Fibroblast of villous mesenchyme (primary cell): ENCODE measurements at places on chromosomes 13 and 19.

DNA sequence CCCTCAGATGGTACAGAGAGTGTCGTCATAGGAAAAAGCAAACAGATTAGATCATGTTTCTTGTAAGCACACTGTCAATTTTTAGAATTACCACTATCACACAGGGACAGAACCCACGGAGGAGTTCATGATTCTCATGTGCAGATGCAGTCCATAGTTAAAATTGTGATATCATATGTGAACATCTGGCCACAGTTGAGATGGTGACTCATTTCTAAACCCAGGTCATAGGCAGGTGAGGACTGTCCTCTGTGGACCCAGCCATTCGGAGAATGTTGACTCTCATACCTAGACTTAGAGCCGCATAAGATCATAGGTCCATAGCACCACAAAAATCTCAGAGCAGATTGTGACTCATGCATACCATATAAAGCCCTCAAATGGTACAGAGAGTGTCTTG, 17.8 kb upstream of the ZNF730 start:
- DNase-seq, result no peak

DNA sequence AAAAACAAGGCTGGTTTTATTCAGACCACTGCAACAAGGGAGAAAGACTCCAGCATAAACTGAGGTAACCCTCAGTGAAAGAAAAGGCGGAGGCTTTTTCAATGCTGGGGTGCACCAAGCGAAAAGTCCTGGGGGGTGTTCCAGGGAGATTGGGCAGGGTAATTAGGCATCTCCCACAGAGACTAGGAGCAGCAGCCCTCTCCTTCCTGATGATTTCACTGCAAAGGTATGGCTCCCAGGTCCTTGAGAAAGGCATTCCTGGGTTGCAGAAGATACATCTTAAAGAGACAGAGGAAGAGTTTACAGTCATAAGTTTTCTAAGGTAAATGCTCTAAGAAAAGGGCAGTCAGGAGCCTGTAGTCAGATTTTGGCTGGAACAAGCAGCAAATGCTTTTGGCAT, 412.0 kb downstream of the FOXO1 start:
- no peak for DNase-seq

GRCh38 chr13:21967871-21968270, 297.0 kb downstream of the FGF9 start:
- DNase-seq, result no peak

DNA sequence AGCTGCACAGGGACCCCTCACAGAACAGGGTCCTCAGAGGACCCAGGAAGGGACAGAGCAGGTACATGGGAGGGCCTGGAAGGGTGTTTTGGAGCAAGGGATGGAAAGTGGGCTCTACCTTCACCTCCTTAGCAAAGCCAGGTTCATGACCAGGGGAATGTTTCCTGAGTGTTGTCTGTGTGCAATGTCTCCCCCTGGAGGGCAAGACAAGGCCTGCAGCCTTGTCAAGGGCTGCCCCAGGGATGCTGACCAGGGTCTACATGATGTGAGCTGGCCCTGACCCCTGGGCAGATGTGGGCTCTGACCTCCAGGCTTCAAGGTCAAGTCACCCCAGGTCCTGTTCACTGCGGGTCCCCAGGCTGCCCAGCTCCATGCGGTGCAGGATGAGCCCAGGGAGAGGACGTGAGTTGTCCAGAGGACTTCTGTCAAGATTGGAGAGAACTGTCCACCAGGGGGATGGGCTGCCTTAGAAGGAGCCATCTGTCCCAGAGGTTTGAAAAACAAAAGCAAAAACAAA, 1.0 kb upstream of the CEACAM1 start:
- peak; percentile 47 for DNase-seq

DNA sequence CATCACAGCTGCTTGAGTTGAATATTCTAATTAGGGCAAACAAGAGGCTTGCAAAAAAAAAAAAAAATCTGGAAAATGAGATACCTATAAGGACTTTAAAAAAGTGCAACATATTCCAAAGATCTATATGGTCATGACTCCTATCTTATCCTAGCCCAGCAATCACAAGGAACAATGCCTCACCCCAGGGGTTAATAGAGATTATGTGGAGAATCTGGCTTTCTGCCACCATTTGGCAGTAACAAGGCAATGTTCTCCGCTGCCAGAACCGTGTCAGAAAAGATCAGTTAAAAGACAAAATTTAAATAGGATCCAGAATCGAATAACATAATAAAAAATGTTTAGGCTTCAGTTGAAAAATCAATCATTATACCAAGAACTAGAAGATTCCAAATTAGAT, 1643.2 kb upstream of the PRR20A start:
- no peak for DNase-seq

- DNase-seq, result no peak
Measured at GRCh38 chr13:76380446-76381065, 505.6 kb downstream of the KCTD12 start.

DNA sequence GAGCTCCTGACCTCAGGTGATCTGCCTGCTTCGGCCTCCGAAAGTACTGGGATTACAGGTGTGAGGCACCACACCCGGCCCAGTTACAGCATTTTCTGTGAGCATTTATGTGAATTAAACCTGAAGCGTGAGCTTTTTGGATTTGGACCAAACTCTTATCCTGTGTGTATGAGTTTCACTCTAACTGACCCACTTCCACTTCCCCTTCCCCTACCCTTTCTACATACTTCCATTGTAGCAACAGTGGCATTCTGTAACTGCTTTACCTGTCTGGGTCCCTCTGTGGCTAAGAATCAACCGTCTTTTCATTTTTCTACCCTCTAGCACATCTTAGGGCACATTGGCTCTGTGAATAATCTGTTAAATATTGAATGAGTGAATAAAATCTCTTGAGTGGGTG, 16.2 kb downstream of the FRY start:
- no peak for DNase-seq

DNA sequence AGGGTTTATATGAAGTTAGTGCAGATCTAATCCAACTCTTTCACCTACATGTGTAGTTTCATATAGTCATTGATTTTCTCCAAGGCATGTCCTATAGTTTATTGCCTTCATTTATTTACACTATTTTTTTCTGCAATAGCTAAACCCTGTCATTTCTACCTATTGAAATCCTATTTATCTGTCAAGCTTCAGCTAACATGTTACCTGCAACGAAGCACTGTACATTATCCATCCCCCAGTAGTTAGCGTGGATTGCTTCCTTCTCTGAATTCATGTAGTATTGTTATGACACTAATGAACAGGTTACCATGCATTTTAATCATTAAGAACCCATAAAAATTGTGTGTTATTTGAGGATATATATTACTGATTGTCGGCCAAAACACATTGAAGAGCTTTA, 742.9 kb upstream of the PCDH20 start:
- DNase-seq, result no peak

DNA sequence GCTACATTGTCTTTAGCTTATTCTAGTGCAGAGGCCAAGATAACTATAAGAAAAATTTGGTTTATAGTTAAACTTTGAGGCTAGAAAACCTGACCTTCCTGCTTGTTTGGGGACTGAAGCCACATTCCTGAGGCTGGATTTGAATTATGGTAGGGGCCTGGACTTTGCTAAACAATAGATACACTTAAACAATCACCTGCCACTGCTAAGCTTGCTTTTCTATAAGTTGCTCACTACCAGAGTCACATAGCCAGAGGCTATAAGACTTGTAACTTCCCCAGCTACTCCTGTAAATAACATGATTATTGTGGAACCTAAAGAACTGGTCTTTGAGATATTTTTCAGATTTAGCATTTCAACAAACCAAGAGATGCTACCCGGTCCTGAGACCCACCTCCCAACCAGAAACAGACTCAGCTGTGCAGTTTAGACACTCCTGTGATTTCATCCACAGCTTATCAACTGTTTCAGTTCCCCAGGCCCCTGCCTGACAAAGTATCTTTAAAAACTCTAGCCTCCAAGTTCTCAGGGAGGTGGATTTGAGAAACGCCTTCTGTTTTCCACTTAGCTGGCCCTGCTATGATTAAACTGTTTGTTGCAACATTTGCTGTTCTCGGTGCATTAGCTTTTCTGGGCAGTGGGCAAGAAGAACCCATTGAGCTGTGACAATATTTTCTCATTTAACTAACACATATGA, 77.7 kb downstream of the MIPEP start:
- no peak for DNase-seq

DNA sequence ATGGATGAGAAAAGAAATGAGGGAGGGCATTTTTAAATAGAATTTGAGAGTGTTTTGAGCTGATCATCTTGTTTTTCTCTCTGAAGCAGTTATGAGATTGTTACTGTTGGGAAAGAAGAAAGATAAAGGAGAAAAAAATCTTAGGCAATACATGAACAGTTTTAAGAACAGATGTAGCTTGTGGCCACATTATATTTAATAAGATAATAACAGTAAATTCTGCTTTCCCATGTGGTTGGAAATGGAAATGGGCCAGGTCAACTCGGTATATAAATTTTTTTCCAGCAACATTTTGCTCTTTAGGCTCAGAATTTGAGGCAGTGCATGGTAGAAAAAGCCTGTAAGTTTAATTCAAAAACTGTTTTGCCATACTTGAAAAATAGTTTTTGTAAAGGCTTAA, 118.7 kb downstream of the POSTN start:
- peak; percentile 66 for DNase-seq

- DNase-seq, result no peak
Measured at GRCh38 chr13:93511011-93511410, 284.4 kb downstream of the GPC6 start.
